ENCODE measurements at places on chromosomes 1 and 21.

GRCh38 chr1:61520401-61520800, 204.5 kb downstream of the TM2D1 start:
- H3K4me1 ChIP-seq = peaks cover 18% of the 10 kb centered on the region
- no peaks in the 10 kb centered on the region for H3K36me3 ChIP-seq
- no peak overlapping the region for H3K27ac ChIP-seq
- H3K27me3 ChIP-seq = no peaks in the 10 kb centered on the region
- DNase-seq = no peak
- H3K4me3 ChIP-seq = no peak overlapping the region

DNA sequence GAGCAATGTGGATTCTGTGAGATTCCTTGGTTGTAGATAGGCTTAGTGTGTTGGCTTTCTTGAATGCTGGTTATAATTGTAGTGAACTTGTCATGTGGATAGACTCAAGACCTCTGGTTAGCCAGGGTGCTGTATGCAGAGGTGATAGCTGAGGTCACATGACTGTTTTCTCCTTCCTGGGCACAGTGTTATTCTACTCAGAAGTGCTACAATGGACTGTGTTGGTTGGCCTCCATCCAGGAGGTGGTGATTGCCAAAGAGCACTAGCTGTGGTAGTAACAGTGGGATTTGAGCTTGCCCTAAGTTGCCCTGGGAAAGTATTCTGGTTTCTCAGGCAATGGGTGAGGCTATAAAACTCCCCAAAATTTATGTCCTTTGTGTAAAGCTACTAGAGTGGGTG, 71.6 kb downstream of the SH3BGR start:
- H3K27me3 ChIP-seq = peaks cover 29% of the 10 kb centered on the region
- peaks cover 25% of the 10 kb centered on the region for H3K4me1 ChIP-seq
- peak overlapping the region; percentile 68 for H3K27ac ChIP-seq
- no peak overlapping the region for H3K4me3 ChIP-seq
- H3K36me3 ChIP-seq = no peaks in the 10 kb centered on the region

- H3K27me3 ChIP-seq = peaks cover 10% of the 10 kb centered on the region
- H3K4me1 ChIP-seq = peaks cover 19% of the 10 kb centered on the region
- no peak overlapping the region for H3K4me3 ChIP-seq
- H3K36me3 ChIP-seq = peaks cover 14% of the 10 kb centered on the region
- DNase-seq = no peak
Observed at GRCh38 chr1:65422241-65423203, 2.1 kb downstream of the LEPR start.

GRCh38 chr1:233433436-233434210, 106.1 kb downstream of the MAP3K21 start:
- H3K36me3 ChIP-seq = no peaks in the 10 kb centered on the region
- no peak for DNase-seq

DNA sequence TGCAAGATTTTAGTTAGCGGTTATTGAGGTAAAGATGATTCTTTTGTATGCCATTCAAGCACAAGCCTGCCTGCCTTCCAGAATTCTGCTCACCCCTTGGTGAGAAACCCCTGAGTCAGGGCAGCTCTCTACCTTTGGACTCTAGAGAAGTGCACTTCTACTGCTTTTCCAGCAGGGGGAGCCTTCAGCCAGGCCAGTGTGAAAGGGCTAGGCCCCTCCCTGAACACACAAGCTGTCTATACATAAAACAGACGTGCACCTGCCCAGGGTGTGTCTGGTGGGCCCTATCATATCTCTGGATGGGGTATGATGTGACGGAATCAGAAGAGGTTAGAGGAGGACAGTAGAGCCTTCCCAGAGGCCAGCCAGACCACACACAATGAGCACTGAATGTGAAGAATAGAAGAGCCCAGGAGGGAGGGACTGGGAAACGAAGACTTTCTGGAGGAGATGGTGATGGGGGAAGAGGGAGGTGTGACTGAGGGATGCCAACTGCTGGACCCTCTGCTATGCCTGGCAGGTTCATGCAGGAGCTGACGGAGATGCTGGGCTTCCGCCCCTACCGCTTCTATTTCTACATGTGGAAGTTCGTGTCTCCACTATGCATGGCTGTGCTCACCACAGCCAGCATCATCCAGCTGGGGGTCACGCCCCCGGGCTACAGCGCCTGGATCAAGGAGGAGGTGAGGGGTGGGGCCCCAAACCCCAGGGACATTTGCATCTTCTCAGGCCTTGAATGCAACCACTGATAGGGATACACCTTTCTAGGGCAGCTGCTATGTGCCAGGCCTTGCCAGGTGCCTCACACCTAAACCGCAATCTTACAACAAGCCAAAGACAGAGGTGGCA, 13.0 kb upstream of the KCNC4 start:
- H3K4me3 ChIP-seq = no peak overlapping the region
- H3K36me3 ChIP-seq = no peaks in the 10 kb centered on the region
- no peak overlapping the region for H3K27ac ChIP-seq
- no peaks in the 10 kb centered on the region for H3K27me3 ChIP-seq
- H3K4me1 ChIP-seq = no peaks in the 10 kb centered on the region
- peak; percentile 55 for DNase-seq

DNA sequence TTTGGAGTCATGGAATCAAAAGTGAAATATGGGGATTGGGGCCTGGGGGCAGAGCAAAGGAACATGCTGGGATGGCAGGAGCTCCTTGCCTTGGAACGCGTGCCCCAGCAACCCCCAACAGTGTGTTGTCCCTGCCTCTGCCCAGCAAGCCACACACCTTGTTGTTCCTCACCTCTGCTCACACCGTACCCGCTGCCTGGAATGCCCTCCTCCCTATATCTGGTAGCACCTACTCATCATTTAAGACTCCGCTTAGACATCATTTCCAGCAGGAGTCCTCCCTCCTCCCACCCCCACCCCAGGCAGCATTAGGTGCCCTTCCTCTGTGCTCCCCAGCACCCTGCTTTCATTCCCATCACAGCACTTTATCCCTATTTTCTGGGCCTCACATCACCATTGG, 7.8 kb downstream of the NECTIN4 start:
- no peaks in the 10 kb centered on the region for H3K36me3 ChIP-seq
- peaks cover 27% of the 10 kb centered on the region for H3K4me1 ChIP-seq
- no peak overlapping the region for H3K27ac ChIP-seq
- DNase-seq = no peak
- H3K27me3 ChIP-seq = no peaks in the 10 kb centered on the region

- no peaks in the 10 kb centered on the region for H3K27me3 ChIP-seq
- no peak overlapping the region for H3K27ac ChIP-seq
- H3K4me1 ChIP-seq = no peaks in the 10 kb centered on the region
- DNase-seq = no peak
- H3K36me3 ChIP-seq = peaks cover 11% of the 10 kb centered on the region
Observed at GRCh38 chr21:34263629-34264028, 100.2 kb upstream of the KCNE2 start.

DNA sequence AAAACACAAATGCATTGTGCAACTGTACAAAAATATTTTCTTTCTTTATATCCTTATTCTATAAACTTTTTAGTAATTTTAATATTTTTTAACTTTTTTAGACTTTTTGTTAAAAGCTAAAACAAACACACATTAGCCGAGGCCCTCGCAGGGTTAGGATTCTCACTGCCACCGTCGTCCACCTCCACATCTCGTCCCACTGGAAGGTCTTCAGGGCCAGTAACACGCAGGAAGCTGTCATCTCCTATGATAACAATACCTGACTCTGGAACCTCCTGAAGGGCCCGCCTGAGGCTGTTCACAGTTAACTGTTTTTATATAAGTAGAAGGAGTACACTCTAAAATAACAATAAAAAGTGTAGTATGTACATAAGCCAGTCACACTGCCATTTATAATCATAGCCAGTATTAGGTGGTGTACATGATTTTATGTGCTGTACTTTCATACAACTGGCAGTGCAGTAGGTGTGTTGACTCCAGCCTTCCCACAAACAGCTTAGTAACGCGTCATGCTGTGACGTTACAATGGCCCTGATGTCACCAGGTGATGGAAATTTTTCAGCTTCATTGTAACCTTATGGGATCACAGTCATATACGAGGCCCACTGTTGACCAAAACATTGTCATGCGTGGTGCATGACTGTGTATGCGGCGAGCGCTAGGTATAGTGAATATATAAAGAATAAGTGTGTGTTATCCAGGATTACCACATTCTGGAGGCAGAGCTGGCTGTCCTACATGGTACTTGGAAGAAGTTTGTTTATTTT, 8.8 kb downstream of the TFF2 start:
- no peak overlapping the region for H3K4me3 ChIP-seq
- H3K36me3 ChIP-seq = no peaks in the 10 kb centered on the region
- H3K27ac ChIP-seq = no peak overlapping the region
- H3K27me3 ChIP-seq = no peaks in the 10 kb centered on the region
- DNase-seq = no peak

- H3K27ac ChIP-seq = peak overlapping the region; percentile 52
- no peak for DNase-seq
- H3K4me1 ChIP-seq = peaks cover 58% of the 10 kb centered on the region
- no peak overlapping the region for H3K4me3 ChIP-seq
- H3K27me3 ChIP-seq = no peaks in the 10 kb centered on the region
Observed at GRCh38 chr21:15445327-15445726, 284.5 kb upstream of the USP25 start.

- peaks cover 11% of the 10 kb centered on the region for H3K27me3 ChIP-seq
- H3K36me3 ChIP-seq = no peaks in the 10 kb centered on the region
- H3K27ac ChIP-seq = peak overlapping the region; percentile 91
- H3K4me3 ChIP-seq = no peak overlapping the region
- no peaks in the 10 kb centered on the region for H3K4me1 ChIP-seq
- no peak for DNase-seq
Observed at GRCh38 chr1:202628646-202629215, 81.5 kb downstream of the SYT2 start.

- no peak for DNase-seq
- no peak overlapping the region for H3K27ac ChIP-seq
- peak overlapping the region; percentile 85 for H3K4me3 ChIP-seq
- H3K4me1 ChIP-seq = peaks cover 47% of the 10 kb centered on the region
Observed at GRCh38 chr1:226064816-226065248, 2.3 kb downstream of the H3-3A start.

- no peaks in the 10 kb centered on the region for H3K4me1 ChIP-seq
- H3K36me3 ChIP-seq = no peaks in the 10 kb centered on the region
- no peak overlapping the region for H3K27ac ChIP-seq
- no peak overlapping the region for H3K4me3 ChIP-seq
- no peak for DNase-seq
Observed at GRCh38 chr1:210743038-210743437, 390.9 kb downstream of the KCNH1 start.

DNA sequence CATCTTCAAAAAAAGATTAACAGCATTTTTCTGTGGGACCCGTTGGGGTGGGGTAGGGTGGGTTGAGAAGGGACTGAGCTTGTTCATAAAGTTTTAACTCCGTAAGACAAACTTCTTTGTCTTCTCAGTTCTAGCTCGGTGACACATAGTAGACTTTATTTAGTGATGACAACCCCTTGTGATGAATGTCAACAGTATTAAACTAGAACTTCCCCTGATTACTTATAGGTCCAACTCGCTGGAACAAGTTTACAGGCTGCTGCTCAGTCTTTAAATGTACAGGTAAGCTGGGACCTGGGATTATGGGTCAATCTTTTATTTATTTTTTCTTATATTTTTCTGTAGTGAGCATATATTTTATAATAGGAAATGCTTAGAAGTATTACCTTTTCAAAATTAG, 148.4 kb downstream of the CD247 start:
- H3K36me3 ChIP-seq = peaks cover 2% of the 10 kb centered on the region
- DNase-seq = no peak
- no peak overlapping the region for H3K27ac ChIP-seq
- peaks cover 5% of the 10 kb centered on the region for H3K4me1 ChIP-seq
- H3K27me3 ChIP-seq = no peaks in the 10 kb centered on the region

GRCh38 chr21:37373539-37373938, 7.0 kb downstream of the DYRK1A start:
- DNase-seq = no peak
- peaks cover 67% of the 10 kb centered on the region for H3K4me1 ChIP-seq
- no peaks in the 10 kb centered on the region for H3K27me3 ChIP-seq

DNA sequence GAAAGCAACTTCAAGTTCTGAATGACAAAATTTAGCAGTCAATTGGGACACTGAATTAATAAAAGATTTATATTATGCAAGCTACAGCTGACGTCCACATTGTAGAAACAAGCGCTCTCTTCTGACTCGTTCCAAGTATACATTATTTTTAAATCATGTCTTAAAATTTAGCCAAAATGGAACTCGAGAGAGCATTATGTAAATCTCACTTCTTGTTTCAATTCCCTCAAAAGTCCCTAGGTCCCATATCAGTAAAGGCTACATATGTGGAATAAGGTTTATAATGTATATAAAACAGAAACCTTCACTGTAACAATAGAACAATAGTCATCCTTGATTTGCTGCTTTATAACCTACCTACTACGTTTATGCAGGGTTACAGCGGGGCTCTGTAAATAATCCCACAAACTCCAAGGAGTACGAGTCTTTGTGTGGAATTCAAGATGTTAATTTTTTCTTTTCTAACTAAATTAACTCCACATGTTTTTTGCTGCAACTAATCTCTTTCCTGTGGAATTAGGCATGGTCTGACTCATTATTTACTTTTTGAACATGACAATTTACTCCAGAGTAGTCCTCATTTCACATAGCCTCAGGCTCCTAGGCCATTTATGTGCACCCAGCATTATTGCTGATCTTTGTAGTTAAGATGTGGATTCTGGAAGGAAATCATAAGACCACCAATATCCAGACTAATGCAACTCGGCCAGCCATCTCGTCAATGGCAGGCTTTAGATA, 785.1 kb downstream of the LTN1 start:
- no peaks in the 10 kb centered on the region for H3K36me3 ChIP-seq
- H3K27ac ChIP-seq = no peak overlapping the region
- no peaks in the 10 kb centered on the region for H3K4me1 ChIP-seq
- no peak for DNase-seq

GRCh38 chr1:21522525-21523038, 13.4 kb downstream of the ALPL start:
- no peaks in the 10 kb centered on the region for H3K36me3 ChIP-seq
- no peak overlapping the region for H3K27ac ChIP-seq
- no peak for DNase-seq
- H3K4me3 ChIP-seq = no peak overlapping the region
- H3K27me3 ChIP-seq = no peaks in the 10 kb centered on the region
